Activated naive CD8-positive, alpha-beta T cell treated with anti-CD3 and anti-CD28 coated beads, Interleukin-2, amount 10 ng/mL, durations not matched to agents 7 days and 5 days (primary cell): ENCODE measurements at places on chromosomes 7 and 10. TPM values are rescaled to one million over a fixed set of nuclear protein-coding genes. Genes with fewer than 3 reads are reported as not detected.

DNA sequence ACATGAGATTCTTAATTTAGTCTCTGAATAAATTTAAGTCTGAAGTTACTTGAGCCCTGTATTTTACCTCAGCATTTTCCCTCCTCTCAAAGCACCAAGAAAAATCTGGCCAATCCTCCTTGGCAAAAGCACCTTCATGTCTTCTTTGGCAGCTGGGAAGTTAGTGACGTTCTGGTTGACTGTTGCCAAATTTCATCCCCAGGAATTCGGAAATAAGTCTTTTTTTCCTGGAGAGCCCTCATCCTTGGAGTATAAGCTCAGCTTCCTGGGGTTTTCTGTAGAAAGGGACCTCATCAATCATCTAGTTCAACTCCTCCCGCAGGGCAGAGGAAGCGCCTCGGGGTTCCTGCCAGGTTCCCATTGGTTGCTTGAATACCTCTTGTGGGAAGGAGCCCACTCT is 377.6 kb downstream of the PHTF2 start:
- H3K4me3 ChIP-seq, result no peak overlapping the region
- no peaks in the 10 kb centered on the region for H3K4me1 ChIP-seq
- H3K36me3 ChIP-seq, result no peaks in the 10 kb centered on the region
- H3K27ac ChIP-seq, result no peak overlapping the region
- no peak for DNase-seq

Gene ZNF138
- total RNA-seq, result 12.5 TPM

- H3K4me1 ChIP-seq, result peaks cover 2% of the 10 kb centered on the region
- no peaks in the 10 kb centered on the region for H3K36me3 ChIP-seq
- DNase-seq, result no peak
- H3K27me3 ChIP-seq, result no peaks in the 10 kb centered on the region
- peak overlapping the region; percentile 21 for H3K27ac ChIP-seq
Observed at GRCh38 chr10:12428447-12429135, 79.2 kb downstream of the CAMK1D start.

Gene STOX1
- 0.31 TPM for total RNA-seq

DNA sequence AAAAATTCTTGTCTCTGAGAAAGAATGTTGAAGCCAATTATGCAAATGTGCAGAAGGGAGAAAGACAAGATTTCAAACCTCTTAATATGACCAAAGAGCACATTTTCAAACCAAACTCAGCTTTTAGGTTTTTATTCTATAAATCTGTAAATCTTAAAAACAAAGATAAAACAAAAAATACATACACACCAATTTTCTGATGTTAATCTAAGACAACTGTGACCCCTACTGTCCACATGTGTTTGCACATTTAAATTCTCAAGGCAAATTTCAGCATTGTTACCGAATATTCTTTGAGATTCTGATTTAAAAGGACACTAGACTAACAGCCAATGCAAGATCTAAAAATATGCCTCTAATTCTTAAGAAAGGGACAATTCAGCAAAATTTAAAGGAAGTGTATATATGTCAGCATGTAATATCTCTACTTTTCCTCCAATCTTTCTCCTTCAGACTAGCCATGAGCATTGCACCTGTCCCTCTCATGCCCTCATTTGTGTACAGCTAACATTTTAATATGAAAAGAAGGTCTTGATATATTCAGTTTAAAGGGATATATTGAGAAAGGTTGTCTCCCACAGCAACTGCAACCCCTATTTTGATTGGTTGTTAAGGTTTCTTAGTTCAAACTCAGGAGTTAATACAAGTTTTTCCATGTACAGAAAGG is 417.9 kb downstream of the IPMK start:
- no peak overlapping the region for H3K27ac ChIP-seq
- no peak for DNase-seq
- no peaks in the 10 kb centered on the region for H3K27me3 ChIP-seq
- no peaks in the 10 kb centered on the region for H3K4me1 ChIP-seq

Gene ZNF503
- total RNA-seq, result 0.23 TPM
